Stimulated activated naive CD8-positive, alpha-beta T cell treated with anti-CD3 and anti-CD28 coated beads, Interleukin-15, Interleukin-2, amounts not matched to agents 100 U/mL and 50 U/mL, for 24 hours (primary cell): ENCODE measurements at places on chromosomes 6 and 20.

DNA sequence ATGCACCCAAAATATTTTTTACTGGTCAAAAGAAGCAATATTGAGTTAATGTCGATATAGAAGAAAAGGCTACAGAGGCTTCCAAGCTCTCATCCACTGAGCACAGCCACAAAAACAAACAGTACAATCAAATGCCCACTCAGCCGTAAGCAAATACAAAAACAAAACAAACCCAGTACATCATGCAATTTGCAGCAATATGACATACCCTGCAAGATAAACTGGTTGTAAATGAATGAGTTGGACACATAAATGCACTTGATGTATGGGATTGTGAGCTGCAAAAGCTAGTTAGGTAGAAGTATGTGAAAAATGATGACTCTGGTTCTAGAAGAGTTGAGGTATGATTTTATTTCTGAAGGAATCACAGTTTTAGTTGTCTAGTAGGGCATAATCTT is 83.9 kb downstream of the SESN1 start:
- no peak for DNase-seq

- DNase-seq = no peak
Observed at GRCh38 chr20:62846166-62846890, 15.3 kb downstream of the TCFL5 start.

GRCh38 chr6:24149296-24149695 is 23.3 kb downstream of the NRSN1 start:
- no peak for DNase-seq

DNA sequence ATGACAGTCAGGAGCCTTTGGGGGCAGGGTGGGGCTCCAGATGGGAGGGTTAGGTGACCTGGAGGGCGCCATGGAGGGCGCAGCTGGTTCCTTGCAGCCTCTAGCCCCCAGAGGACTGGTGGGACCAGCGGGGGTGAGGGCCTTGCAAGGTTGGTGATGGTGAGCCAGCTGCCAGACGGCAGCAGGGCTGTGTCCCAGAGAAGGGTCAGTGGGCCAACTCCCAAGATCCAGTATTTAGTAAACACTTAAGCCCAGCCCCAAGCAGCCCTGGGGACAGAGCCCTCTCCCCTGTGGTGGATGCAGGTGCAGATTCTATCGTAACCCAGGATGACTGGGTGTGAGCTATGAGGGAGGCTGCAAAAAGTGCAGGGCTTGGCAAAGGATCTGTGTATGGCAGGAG is 201.5 kb upstream of the RNF24 start:
- DNase-seq = no peak

- DNase-seq = no peak
Observed at GRCh38 chr6:17220040-17220910, 60.9 kb upstream of the RBM24 start.

DNA sequence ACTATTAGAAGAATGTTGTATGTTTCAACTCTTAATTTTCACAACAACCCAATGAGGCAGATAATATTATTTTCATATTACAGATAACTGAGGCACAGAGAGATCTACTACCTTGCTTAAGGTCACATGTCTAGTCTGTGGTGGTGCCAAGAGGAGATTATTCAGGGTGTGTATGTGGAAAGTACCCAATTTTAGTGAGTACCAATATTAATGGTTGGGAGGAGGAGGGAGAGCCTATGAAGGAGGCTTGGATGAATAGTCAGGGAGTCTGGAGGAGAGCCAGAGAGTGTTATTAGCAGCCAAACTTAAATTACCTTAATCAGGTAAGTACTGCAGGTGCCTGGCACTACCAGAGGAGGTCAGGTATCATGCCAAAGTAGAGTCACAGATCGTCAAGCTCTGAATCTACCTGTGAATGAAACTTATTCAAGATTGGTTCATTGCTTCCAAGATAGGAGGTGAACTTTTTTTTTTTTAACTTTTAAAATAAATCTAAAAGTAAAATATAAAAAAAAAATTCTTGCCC is 10.9 kb upstream of the CALHM6 start:
- no peak for DNase-seq
